ENCODE measurements at places on chromosomes 4 and X. TPM values are rescaled to one million over a fixed set of nuclear protein-coding genes. Genes with fewer than 3 reads are reported as not detected.
A peak's percentile ranks its signal among the peaks of the same experiment; 100 is the strongest.

DNA sequence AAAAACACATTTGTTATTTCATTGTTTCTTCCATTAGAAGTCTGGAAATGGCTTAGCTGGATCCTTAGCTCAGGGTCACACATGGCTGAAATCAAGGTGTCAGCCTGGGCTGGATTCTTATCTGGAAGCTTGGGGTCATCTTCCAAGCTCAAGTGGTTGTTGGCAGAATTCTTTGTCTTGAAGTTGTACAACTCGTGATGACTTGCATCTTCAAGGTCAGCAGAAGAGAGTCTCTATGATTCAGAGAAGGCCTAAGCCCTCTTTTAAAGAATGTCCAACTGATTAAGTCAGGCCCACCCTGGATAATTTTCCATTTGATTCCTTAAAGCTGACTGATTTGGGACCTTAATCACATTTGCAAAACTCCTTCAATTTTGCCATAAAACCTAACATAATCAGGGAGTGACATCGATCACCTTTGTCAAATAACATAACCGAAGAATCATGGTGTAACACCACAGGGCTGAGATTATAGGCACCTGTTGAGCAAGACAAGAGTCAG, 22.1 kb downstream of the TMSB4X start:
- no peak for DNase-seq

DNA sequence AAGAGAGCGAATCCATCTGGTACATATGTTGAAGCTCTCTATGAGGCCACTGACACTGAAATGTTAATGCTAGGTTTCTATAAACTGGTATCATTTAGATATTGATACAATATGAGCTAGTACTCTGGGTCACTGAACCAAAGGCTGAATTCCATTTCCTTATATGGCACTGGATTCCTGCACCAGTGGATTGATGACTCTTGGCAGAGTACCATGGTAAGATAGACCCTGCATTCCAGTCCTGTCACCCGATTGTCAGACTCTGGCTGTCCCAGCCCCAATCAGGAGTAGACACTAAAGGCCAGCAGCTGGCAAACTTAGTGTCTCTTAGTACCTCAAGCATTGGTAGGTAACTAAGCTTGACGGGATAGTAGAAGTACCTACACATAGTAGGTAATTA, 44.0 kb upstream of the EOLA2 start:
- DNase-seq: no peak

GRCh38 chr4:113122066-113122465, 72.6 kb downstream of the ANK2 start:
- no peak for DNase-seq

Gene CXCR3
- total RNA-seq: not detected

GRCh38 chrX:120452131-120452530, 17.0 kb downstream of the LAMP2 start:
- no peak for DNase-seq

GRCh38 chr4:176641237-176641636, 151.5 kb downstream of the VEGFC start:
- no peak for DNase-seq

Gene CFAP97
- 28.7 TPM for total RNA-seq

GRCh38 chrX:54411732-54412131, 28.5 kb upstream of the TSR2 start:
- no peak for DNase-seq

DNA sequence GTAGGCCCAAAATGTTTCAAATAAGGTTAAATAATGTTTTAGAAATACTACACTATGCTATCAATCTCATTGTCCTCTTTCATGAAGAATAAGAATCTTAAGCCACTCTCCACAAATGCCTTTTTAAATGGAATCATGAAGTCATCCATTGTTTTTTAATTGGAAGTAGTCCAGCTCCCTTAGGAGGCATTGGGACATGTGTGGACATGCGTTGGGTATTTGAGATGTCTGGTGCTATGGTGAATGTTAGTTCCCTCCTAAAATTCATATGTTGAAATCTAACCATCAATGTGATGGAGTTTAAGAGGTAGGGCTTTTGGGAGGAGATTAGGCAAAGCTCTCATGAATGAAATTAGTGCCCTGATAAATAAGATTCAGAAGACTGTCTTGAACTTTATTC, 289.0 kb downstream of the C4orf33 start:
- no peak for DNase-seq

DNA sequence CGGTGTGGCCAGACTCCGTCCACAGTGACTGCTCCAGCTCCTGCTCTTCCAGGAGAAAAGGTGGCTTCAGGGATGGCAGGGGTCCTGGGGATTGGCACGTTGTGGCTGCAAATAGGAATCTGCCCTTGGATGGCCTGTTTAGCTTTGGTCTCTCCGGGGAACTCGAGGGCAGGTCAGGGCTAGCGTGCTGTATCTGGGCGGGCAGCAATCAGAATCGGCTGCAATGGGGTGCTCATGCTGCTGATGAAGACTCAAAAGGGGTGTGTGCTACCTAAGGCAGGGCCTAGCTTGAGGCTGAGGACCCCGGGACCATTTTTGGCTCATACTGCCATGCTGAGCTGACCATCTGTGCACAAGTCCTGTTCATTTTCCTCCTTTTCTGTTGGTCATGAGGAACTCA, 51.3 kb downstream of the RGS12 start:
- DNase-seq: no peak

GRCh38 chrX:155056877-155057792, 13.8 kb downstream of the CMC4 start:
- peak; percentile 70 for DNase-seq

Gene SLC49A3
- total RNA-seq: not detected

DNA sequence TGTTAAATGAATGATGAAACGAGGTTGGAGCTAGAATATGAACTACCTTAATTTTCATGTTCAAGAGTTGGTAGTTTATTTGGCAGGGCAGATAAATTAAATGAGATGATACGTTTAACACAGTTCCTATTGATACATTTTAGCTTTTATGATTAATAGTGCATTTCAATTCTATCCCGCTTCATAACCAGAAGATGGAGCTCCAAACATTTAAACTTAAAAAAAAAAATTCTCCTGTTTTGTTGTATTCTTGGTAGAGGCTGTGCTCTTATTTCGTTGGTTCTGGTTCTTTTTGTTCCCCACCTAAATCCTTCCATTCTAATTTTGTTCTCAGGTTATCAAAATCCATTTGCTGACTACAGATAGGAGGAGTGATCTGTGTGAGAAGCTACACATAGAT, 71.8 kb upstream of the PTPN13 start:
- DNase-seq: no peak

- no peak for DNase-seq
These were observed 109.7 kb downstream of the NR3C2 start for GRCh38 chr4:148332486-148332885.

DNA sequence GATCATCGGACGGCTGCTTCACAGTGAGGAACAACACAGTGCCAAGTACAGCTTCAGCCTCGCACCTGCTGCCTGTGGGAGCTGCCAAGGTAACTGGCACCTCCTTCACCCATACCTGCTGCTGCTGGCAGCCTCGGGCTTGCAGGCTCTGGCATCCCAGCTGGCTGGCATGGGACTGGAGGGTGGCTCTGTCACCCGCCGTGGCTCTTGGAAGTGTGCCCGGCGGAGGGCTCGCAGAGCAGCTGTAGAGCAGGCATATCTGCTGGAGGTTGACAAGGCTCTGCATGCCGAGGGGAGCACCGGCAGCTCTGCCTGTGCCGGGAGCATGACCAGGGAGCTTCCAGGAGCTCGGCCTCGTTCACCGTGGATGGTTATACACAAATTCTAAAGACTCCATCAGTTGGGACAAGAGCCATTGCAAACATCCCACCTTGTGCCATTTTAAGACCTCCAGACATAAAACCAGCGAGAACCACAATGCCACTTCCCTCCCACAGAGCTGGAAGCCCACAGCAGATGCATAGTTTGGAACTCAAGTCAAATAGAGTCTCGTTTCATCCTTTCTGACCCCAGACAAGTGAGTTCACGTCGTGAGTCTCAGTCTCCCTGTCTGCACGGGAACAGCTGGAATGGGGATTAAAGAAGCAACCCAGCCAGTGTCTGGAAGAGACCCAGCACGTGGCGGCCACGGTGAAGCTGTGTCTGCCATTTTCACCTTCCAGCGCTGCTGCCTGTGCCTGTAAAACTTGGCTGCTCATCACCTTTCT, 84.3 kb upstream of the PSAPL1 start:
- DNase-seq: no peak

DNA sequence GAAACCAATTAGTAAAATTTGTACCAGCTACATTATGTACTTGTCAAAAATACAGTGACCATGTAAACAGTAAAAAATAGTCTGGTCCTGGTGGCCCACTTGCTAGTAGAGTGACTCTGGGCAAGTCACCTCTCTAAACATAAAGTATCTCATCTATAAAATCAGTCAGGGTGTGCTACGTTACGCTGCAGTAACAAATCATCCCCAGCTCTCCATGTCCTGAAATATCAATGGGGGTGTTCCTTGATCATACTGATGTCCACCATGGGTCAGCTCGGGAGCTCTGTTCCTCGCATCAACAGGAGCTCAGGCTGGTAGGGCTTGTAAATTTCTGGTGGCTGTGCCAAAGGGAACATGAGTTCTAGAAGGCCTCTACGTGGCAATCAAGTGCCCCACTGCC, 268.6 kb downstream of the RAB28 start:
- no peak for DNase-seq

Gene GAGE1
- 40.0 TPM for total RNA-seq

DNA sequence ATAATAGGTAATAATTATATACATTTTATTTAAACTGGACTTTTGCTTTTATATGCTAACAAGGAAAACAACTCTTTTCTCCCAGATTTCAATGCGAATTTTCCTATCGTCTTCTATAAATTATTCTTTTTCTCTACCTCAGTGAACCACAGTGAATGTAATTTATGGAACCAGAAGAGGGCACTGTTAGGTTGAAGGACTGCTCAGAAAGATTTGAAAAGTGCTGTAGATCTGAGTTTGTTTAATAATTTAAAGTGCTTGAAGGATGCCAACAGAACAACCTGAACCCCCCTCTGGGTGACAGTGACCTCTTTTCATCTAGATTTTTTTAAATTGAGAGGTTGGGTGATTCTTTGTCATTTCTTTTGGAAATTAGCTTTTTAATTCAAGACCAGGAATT, 54.9 kb downstream of the PHOX2B start:
- peak; percentile 66 for DNase-seq

GRCh38 chr4:36142504-36142903, 101.8 kb downstream of the ARAP2 start:
- DNase-seq: no peak

GRCh38 chr4:85870298-85871083, 395.5 kb downstream of the ARHGAP24 start:
- DNase-seq: no peak

GRCh38 chrX:40570346-40571093, 10.2 kb upstream of the ATP6AP2 start:
- DNase-seq: no peak

Gene PAGE2B
- 0.37 TPM for total RNA-seq

Gene CLNK
- total RNA-seq: not detected

- DNase-seq: no peak
These were observed 114.2 kb downstream of the NWD2 start for GRCh38 chr4:37358748-37359147.

- DNase-seq: no peak
These were observed 31.9 kb downstream of the SETD7 start for GRCh38 chr4:139524062-139524631.

Gene C4orf50
- total RNA-seq: not detected

GRCh38 chr4:79431839-79432238, 23.8 kb upstream of the GK2 start:
- DNase-seq: no peak

GRCh38 chr4:52566136-52567031, 92.7 kb downstream of the USP46 start:
- DNase-seq: no peak

Gene KLHL4
- total RNA-seq: 8.5 TPM

DNA sequence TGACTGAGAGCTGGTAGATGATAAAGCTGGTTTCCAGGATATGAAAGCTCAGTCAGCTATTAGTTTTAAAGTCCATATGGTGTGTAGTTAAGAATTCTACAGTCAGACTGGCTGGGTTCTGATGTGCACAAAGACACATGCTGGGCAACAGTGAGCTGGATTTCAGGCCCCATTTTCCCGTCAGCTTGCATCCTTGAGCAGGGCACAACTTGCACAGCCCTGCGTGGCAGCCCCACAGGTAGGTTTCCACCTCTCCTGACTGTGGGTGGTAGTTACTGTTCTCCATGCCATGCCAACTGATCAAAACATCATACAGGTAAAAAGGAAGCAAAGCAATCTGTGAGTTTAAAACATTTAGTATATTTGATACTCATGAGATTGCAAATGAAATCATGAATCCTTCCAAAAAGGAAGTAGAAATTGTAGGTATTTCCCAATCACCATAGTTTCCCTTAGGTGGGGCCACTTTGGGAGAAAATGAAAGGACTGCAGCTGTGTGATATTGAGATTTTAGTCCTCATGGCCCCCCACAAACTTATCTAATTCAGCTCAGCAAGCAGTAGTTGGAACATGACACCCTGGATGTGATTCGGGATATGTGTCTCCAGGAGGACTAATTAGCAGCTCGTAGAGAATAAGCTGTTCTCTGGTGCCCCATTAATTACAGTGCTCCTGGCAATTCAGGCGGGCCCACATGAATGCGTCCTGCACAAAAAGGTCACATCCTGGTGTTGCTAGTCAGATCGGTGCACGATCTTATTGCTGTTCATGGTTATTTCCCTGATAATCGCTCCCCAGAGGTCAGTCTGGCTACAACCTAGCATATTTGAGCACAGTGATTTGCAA, 42.4 kb upstream of the NOCT start:
- DNase-seq: no peak

All from HT1080 (cell line).